Lung (tissue), 17 donors: ENCODE measurements at places on chromosomes 3 and 15. TPM values are rescaled to one million over a fixed set of nuclear protein-coding genes. Genes with fewer than 3 reads are reported as not detected.

The CA12 gene
- total RNA-seq: 8.5 TPM

The GRAMD2A gene
- 4.0 TPM for total RNA-seq

GRCh38 chr3:5653426-5654143 is 466.1 kb downstream of the EDEM1 start:
- DNase-seq: no peak

DNA sequence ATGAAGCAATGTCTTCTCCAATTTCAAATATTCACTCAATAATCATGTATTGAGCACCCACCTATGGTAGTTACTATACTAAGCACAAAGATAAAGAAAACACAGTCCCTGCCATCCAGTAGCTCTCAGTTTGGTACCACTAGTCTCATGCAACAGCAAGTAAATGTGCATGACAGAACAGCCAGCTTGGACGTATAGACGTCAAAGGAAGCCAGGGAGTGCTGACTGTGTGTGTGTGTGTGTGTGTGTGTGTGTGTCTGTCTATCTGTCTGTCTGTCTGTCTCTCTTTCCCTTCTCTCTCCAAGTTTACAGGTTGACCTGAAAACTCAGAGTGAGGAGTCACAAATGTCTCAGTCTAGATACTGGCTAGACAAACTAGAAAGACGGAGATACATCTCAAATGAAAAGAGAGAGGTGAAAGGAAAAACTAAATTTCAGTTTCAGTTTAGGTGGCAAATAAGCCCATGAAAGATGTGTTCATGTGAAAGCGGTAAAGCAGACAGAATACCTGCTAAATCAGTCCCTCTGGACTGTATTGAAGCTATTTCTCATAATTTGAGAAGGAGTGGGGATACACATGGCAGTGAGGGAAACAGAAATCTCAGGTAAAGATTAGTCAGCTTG is 141.1 kb upstream of the PTPRG start:
- no peak for DNase-seq

DNA sequence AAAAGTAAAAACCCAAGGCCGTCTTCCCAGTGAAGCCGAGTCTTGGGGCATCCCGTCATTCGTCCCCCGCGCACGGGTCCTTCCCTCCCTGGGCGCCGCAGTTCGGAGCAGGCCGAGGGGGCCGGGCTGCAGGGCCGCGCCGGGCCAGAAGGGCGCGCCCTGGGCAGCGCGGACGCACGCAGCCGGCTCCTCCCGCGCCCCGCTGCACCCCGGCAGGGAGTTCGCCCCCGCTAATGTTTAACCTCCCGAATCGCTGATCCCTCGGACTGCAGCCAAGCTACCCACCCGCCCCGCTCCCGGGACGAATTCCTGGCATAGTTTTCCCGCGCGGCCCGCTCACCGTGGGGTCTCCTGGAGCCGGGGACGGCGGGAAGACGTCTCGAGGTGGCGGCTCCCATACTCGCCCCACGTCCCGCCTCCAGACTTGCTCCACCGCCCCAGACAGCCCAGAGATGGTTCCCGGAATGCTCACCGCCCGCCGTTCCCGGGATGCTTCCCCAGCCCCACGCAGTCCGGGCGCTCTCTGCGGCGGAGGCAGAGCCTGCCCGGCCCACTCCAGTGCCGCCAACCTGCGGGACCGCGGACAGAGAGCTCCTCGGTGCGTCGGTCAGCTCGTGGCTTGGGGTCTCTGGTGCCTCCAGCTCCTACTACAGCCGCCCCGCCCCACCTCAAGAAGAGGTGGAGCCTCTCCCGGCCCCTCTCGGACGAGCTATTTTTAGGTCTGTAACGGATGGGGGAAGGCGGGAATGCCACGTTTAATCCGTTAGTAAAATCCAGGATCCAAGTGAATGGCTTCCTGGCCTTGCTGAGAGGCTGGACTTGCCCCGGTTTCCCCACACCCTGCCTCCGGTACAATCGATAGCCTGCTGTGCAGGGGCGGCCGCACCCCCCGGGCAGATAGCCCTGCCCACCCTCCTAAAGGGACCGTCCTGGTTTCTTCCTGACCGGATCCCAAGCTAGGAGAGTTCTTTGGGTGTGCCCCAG is at the start of gene DZIP1L:
DZIP1L (minus strand) TSS at position 621 of the 984 bp plus-strand sequence. CDS start 11,637 bp downstream, outside the sequence.
- DNase-seq: peak; percentile 89
